ENCODE measurements at places on chromosomes 13 and 19. TPM values are rescaled to one million over a fixed set of nuclear protein-coding genes. Genes with fewer than 3 reads are reported as not detected.

RNF225 gene
- not detected for total RNA-seq

CGB8 gene
- total RNA-seq = not detected

CD209 gene
- total RNA-seq = 13.1 TPM

TNFSF11 gene
- total RNA-seq = not detected

FUT1 gene
- total RNA-seq = 2.5 TPM

THSD8 gene
- total RNA-seq = 0.65 TPM

TUBA3C gene
- total RNA-seq = not detected

ALOX5AP gene
- total RNA-seq = 14.8 TPM

ZFP30 gene
- total RNA-seq = 10.1 TPM
